Activated T-helper 1 cell treated with anti-CD3 and anti-CD28 coated beads, Interleukin-2, amount 50 U/mL, for 16 hours (primary cell): ENCODE measurements at places on chromosomes 7 and 10.

DNA sequence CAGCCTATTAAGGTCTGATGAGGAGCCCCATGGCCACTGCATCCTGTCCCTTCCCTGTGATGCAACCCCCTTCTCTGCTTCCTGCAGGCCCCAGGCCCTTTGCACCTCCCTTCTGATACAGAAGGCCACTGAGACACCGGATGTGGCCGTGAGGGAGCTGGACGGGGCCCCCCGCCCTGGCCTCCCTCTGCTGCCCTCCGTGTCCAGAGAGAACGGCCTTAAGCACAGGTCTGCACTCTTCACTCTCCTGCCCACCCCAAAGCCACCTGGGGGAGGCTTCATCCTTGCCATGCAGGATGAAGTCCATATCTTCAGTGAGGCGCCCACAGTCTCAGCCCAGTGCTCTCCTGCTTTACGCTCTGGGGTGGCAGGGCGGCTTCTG lies 86.9 kb upstream of the GNA12 start:
- DNase-seq = no peak

DNA sequence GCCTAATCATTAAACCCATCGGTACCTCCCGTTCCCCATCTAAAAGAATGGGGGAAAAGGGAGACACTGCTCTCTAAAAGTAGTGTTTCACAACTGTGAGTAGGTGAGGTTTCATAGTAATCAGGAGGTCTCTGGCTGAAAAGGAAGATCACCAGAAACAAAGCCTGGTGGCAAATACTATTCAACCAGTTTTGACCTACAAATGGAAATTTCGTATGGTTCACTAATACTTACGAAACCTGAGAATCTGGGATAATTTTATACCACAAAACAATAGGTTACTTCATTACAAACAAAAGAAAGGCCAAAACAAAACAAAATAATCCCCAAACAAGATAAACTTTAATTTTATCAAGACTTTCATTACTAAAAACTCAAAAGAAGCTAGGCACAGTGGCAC lies 28.4 kb upstream of the ANLN start:
- DNase-seq = no peak

DNA sequence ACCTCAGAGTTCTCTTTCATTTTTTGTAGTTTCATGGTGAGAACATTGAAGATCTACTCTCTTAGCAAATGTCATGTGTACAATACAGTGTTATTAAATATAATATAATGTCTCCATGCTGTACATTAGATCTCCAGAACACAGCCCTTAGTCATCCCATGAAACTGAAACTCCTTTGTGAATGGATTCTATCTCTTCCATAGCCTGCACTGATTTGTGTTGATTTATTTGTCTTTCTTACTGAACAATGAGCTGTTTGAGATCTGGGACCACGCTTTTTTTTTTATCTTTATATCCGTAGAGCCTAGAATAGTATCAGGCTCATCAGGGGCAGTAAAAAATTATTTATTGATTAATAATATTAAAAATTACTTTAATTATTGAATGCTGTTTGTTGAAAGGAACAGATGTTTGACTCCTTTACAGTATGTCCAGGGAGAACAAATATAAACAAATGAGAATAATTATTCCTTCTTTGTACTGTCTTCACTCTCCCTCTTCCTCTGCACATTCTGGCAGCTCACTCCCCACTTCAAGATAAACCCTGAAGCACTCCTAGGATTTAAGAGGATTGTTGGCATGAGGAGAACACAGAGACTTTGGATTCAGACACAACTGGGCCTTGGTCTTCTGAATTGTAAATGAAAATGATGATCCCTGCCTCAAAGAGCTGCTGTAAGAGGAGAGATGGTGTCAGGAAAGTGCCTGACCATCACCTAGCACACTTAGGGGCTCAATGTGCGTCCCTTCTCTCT lies 81.6 kb upstream of the MSRB2 start:
- no peak for DNase-seq

GRCh38 chr7:44398953-44399574 lies 73.7 kb upstream of the CAMK2B start:
- no peak for DNase-seq

- no peak for DNase-seq
Measured at GRCh38 chr7:128453836-128454804, 1.6 kb upstream of the HILPDA start.

GRCh38 chr10:86937502-86938154 lies 19.8 kb downstream of the MMRN2 start:
- no peak for DNase-seq

DNA sequence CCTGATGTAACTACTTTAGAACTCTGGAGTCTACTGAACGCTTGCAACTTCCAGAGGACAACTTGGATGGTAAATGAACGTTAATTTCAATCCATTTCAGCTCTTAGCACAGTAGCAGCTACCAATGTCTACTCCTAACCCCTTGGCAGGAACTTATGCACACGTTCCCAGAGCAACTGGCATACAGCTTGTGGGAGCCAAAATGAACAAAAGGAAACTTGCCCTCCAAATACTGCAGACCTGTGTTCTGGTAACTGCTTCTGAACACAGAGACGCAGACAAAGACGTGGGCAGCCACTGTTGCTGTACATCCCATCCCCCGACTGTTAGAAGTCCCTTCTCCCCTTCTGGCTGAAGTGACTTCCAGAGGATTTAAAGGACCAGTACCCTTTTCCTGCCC lies 61.3 kb downstream of the XPNPEP1 start:
- no peak for DNase-seq

DNA sequence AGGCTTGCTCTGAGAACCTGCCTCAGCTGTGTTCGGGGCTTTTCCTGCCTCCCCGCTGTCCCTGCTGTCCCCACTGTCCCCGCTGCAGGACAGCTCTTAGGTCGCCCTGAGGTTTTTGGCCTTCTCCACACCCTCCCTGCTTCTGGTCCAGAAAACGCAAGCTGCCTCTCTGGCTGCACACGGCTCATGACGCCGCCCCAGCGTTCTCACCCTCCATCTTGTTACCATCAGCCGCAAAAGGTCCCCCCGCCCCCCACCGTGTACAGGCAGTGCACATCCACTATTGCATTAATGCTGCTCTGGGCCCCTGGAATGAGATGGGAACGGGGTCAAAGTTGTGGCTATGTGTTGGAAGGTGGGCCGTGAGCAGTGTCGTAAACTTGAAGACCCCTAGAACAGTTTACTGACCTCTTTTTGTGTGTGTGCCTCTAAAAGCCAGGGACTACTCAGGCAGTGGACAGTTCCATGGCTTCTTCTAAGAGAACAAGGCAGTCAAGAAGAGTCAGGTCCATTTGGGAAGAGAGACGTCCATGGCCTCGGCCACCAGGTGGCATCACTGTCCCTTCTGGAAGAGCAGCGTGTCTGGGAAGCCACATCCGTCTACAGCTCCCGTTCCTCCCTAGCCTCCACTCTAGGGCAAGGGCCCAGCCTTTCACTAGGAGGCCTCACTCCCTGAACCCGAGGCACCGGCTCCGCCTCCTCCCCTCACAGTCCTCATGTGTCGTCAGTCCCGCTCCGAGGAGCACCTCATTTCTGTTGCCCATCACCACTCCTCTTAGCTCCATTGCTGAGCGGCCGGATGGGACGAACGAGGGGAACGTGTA lies 38.5 kb upstream of the MKRN1 start:
- peak; percentile 37 for DNase-seq

DNA sequence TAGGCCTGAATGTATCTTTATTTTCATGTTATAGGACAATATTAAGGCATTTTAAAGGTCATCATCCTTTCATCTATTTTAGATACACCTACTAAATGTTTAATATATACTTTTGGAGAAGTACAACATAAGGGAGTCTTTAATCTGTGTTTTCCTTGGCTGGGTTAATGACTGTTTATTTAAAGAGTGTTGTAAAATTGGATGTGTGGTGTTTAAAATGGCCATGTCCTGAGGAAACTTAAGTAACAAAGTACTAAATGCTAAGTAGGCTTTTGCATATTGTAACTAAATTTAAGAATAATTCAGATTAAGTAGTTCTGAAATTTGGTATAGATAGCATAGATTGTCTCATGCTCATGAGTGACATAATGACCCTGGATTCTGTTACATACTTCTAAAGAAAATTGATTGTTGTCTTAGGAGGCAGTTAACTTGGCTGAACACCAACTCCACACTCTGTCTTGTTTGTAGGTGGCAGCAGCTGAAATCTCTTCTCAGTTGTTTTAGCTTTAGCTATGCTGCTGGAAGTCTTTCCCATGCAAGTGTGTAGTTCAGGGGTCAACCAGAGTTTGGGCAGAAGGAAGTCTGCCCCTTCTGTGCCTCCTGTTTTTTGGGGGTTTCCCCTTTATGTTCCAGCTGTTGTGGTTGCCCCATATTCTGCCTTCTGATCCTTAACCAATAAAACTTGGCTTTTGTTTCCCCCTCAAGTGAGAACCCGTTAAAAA lies 29.2 kb downstream of the DLD start:
- DNase-seq = no peak

DNA sequence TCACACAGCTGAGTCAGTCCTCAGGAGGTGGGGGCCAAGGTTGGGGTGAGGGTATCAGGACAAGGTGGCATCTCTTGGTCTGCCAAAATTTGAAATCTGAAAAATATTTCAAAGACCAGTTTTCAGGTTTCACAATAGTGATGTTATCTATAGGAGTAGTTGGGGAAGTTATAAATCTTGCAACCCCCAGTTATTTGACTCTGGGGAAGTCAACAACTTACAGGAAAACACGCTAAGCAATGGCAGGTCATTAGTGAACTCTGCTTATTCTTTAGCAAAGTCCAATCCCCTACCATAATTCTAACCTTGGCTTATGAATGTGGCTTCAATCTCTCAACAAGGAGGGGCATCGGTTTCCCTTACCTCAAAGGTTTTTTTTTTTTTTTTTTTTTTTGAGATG lies 94.9 kb downstream of the MARCHF5 start:
- no peak for DNase-seq

DNA sequence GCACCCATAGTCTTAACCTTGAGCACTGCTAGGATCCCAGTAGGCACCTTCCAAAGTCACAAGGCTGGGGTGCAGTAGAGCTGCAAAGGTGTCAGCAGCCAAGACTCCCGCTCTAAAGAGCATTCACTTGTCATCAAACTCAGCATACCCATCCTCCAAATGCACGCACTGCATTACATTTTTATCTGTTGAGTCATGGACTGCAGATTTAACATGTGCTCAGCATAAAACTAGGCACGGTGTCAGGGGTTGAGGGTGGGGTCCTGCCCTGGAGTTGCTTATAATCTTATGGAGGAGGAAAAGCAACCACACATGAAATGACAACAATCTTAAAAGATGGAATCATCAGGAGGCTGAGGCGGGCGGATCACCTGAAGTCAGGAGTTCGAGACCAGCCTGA lies 102.6 kb downstream of the PARP12 start:
- no peak for DNase-seq

- DNase-seq = no peak
Measured at GRCh38 chr7:127644484-127644883, 7.5 kb upstream of the SND1 start.

- DNase-seq = no peak
Measured at GRCh38 chr7:84187813-84188510, 6.6 kb downstream of the SEMA3A start.

- DNase-seq = no peak
Measured at GRCh38 chr10:119872610-119872859, at the start of gene MCMBP. Gene MCMBP (minus strand): TSS chr10:119872843. CDS start chr10:119872584, 259 bp downstream.

DNA sequence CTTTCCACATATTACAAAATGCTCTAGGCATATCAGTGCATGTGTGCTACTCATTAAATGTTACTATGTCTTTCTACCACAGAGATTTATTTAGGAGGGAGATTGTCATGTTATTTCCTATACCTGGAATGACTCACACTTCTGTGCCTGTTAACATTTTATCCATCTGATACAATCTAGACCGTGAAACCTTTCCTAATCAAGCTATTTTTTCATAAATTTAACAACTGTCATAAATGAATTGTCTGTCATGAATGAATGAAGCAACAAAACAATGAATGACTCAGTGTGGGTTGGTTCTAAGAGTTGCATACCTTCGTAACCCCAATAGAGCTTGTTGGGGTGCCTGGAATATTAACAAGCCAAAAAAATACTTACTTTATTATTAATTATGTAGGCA lies 554.3 kb downstream of the GRM8 start:
- DNase-seq = no peak

GRCh38 chr7:33816106-33816505 lies 89.2 kb upstream of the BMPER start:
- no peak for DNase-seq

DNA sequence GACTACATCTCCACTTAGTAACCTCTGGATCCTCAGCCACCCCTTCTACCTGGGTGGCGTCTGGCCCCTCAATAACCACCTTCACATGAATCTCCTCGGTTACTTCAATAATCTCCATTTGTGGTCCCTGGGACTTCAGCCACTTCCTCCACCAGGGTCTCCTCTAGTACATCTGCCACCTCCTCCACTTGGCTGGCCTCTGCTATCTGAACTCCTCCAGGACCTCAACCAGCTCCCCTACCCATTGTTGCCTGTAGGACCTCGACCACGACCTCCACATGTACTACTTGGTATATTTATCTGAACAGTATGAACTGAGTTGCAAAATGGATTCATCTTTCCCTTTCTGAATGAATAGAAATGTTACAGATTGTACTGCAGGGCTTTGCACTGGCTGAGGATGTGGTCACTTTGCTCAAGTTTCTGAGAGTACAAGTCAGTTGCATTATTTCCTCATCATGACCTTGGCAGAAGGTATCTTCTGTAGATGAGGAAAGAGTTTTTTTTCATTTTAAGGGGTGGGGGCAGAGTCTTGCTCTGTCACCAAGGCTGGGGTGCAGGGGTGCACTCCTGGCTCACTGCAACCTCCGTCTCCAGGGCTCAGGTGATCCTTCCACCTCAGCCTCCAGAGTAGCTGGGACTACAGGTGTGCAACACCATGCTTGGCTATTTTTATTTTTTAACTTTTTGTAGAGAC lies 36.0 kb downstream of the MAT1A start:
- no peak for DNase-seq

GRCh38 chr7:81195033-81195432 lies 276.2 kb upstream of the SEMA3C start:
- DNase-seq = no peak

DNA sequence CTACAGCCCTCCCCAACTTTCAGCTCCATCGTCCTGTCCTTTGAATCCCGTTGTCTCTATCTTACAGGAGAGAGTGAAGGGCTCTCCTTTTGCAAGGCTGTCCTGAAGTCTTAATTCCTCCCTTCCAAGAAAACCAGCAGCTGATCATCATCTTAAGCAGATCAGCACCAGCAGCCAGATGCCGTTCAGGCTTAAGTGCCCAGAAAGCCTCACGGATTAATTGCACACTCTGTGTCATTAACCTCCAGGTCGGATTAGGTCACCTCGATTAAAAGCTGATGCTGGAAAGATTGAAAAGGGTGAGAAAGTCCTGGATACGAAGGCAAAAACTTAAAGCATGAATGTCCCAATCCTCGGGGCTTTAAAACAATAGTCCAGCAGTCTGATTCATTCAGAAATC lies 24.8 kb upstream of the ADARB2 start:
- DNase-seq = no peak

DNA sequence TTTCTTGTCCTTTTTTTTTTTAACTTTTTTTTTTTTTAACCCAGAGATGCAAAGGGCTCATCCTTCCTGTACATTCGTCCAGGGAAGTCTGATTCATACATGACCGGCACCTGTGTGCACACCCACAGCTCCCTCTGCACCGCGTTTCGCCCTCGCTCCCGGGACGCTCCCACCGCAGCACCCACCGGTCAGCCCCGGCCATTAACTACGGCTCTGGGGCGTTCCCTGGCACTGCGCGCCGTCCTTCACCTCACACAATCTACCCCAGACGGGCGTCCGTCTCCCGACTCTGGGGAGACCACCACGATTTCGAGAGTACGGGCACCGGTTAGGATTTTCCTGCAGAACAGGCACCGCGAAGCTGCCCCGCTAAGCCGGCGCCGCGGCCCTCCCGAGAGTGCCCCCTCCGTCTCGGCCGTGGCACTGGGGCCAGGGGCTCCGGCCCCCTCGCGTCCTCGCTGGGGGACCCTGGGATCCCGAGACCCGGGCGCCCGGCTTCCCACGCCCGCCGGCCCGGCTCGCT lies 452 bp downstream of the ATE1 start:
- DNase-seq = peak; percentile 1

- DNase-seq = no peak
Measured at GRCh38 chr10:32409741-32410140, 36.2 kb upstream of the CCDC7 start.
